ENCODE measurements at places on chromosomes 7 and 10.

DNA sequence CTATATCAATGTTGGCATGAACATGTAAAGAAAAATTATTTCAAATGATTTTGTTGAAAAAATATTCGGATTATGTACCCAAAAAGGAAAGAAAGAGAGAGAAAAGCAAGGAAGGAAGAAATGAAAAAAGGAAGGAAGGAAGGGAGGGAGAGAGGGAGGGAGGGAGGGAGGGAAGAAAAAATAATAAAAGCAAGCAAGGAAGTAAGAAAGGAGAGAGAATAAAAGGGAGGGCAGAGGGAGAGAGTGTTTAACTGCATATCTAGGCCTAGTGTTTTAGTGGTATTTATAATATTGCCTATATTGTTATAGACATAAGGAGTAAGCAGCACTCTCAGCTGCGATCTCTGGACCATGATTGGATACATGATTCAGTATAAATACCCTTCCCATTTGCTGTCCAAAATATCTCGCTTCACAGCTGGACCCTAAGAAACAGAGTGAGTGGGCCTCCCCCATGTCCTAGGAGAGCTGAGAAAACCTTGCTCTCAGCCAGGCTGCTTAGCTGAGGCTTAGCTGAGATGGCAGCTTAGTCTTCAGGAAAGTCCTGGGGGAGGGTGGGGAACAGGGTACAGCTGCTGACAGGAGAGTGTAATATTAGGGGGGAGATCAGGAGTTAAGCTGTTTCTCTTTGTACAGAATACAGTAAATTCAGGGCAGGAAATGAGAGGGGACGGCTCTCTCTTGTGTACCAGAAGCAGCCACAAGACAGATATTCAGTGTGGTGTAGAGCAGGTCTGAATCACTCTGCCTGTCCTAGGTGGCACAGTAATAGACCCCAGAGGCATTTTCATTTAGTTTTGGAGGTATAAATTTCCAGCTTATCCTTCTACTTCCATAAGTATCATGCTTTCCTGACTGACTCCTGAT, 66.8 kb upstream of the TARP start:
- DNase-seq: peak; percentile 60

DNA sequence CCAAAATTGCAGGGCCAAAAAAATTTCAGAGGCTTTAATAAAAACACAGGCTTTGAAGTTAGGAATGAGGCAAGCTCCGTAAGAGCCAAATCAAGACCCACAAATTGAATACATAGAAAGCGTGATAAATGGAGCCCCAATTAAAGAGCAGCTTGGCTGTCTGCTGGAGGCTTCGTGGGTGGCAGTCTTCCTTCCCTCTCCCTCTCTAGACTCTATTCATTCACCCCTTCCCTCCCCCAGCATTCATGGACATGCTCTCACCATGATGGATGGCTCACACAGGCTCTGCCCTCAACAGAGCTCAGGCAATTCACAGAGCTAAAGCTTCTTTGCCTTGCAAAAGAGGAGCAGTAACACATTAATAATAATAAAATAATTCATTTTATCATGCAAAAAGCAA, 214.1 kb downstream of the HERPUD2 start:
- DNase-seq: no peak

DNA sequence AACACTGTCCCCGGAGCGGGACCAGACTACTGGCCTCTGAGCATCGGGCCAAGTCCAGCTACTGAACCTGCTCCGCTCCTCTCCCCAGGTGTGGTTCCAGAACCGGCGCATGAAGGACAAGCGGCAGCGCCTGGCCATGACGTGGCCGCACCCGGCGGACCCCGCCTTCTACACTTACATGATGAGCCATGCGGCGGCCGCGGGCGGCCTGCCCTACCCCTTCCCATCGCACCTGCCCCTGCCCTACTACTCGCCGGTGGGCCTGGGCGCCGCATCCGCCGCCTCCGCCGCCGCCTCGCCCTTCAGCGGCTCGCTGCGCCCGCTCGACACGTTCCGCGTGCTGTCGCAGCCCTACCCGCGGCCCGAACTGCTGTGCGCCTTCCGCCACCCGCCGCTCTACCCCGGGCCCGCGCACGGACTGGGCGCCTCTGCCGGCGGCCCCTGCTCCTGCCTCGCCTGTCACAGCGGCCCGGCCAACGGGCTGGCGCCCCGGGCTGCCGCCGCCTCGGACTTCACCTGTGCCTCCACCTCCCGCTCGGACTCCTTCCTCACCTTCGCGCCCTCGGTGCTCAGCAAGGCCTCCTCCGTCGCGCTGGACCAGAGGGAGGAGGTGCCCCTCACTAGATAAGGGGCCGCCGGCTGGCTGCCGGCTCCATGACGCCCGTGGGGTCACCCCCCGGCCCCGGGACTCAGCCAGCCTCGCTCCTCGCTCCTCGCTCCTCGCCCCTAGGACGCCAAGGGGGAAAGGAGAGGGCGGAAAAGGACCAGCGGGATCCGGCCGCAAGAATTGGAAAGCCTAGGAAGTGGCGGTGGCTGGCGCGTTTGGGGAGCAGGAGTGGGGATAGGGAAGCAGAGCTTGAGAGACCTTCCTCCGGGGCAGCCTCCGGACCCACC, 3.4 kb downstream of the EVX1 start:
- no peak for DNase-seq

- no peak for DNase-seq
These were observed 18.4 kb downstream of the EEPD1 start for GRCh38 chr7:36171503-36171902.

GRCh38 chr10:99524050-99524666, 8.6 kb upstream of the NKX2-3 start:
- no peak for DNase-seq

- peak; percentile 76 for DNase-seq
These were observed at the start of gene SUN1 for GRCh38 chr7:832167-832967. Gene SUN1, plus strand, starts transcription at chr7:832476. Its CDS starts 49 bp downstream, at chr7:832525.
